NCI-H510A treated with DMSO at 0.1 percent for 48 hours (cell line): ENCODE measurements at places on chromosomes 7 and 10.

DNA sequence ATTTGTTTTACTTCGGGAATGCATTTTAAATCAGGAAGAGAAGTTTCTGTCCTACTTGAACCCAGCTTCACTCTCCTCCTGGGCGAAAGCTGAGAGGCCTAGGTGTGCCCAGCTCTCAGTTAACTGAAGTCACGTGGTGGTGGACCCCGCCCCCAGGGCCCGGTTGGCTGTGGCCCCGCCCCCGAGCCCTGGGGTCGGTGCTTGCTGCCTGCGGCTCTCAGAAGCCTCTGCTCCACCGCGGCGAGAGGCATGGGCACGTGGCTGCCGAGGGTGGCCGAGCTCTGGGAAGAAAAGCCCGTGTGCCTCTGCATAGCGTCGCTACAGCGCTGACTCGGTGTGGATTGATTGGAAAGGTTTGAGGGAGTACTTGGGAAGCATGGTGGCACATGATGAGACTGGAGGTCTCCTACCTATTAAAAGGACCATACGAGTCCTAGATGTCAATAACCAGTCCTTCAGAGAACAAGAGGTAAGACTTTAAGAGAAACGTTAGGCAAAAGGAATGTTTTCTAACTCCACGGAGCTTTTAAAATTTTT is 34.1 kb downstream of the NET1 start:
- DNase-seq, result peak; percentile 80

- no peak for DNase-seq
These were observed 127.4 kb downstream of the ELAPOR2 start for GRCh38 chr7:86932038-86932512.

- DNase-seq, result no peak
These were observed 3.8 kb downstream of the WDR91 start for GRCh38 chr7:135207406-135208101.

DNA sequence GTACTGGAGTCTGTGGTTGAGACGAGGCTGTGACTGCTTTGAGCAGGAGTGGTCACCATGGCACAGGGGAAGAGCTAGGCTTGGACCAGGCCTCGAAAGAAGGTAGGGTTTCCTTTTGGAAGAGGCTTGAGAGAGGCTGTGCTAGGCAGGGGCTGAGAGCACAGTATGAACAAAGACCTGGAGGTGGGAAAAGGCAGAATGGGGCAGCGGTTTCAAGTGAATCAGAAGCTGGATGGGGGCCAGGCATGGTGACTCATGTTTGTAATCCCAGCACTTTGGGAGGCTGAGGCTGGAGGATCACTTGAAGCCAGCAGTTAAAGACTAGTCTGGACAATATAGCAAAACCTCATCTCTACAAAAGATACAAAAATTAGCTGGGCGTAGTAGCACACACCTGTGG is 65.9 kb downstream of the CLIP2 start:
- peak; percentile 2 for DNase-seq

DNA sequence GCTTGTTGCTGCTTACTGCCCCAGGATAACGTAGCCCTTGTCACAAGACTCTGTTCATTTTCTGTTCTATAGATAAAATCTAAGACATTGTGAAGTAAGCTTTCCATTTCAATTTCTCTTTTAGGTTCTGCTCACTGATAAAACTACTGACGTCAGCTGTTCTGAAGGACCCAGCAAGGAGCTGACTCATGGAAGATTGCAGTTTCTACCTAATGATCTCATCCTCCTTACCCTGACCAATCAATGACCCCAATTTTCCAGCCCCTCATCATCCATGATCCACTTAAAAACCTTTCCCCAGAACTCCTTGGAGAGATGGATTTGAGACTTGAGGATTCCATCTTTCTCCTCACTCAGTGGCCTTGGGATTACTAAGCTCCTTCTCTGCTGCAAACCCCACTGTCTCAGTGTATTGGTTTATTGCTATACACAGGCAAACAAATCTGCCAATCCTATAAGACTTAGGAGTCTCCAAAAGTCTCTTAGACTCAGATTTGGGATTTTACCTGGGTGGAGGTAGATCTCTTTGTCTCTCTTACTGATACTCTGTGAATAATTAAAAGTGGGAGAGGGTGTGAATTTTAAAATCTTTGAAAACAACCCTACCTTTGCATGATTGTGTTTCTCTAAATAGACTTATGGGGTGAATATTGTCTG is 109.2 kb upstream of the TRIM24 start:
- DNase-seq, result no peak

GRCh38 chr7:37674531-37674930 is 9.0 kb upstream of the GPR141 start:
- DNase-seq, result no peak

GRCh38 chr10:110641256-110641655 is 2.9 kb upstream of the RBM20 start:
- peak; percentile 98 for DNase-seq

GRCh38 chr10:44650691-44651661 is 260.2 kb upstream of the TMEM72 start:
- no peak for DNase-seq

- no peak for DNase-seq
These were observed 168.4 kb upstream of the KMT2E start for GRCh38 chr7:104845557-104845956.

DNA sequence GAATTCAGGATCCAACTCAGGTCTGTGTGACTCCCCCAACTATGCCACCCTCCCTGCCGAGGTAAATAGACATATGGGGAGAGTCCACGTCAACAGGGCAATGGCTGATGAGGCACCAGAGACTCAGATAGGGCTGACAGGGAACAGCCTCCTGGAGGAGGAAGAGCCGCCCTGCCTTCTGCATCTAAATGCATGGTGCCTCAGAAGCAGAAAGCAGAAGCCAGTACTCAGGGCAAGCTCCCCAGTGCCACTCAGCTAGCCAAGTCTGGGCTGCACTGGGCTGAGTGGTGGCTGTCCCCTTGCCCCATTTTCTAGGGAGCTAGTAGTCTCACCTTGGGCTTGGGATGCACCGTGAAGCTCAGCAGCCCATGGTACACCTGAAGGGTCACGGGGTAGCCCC is 11.0 kb downstream of the RRP12 start:
- no peak for DNase-seq
